ENCODE measurements at places on chromosomes 6 and 20. TPM values are rescaled to one million over a fixed set of nuclear protein-coding genes. Genes with fewer than 3 reads are reported as not detected.

GRCh38 chr6:119661628-119662027 is 312.1 kb upstream of the MAN1A1 start:
- DNase-seq, result no peak

DNA sequence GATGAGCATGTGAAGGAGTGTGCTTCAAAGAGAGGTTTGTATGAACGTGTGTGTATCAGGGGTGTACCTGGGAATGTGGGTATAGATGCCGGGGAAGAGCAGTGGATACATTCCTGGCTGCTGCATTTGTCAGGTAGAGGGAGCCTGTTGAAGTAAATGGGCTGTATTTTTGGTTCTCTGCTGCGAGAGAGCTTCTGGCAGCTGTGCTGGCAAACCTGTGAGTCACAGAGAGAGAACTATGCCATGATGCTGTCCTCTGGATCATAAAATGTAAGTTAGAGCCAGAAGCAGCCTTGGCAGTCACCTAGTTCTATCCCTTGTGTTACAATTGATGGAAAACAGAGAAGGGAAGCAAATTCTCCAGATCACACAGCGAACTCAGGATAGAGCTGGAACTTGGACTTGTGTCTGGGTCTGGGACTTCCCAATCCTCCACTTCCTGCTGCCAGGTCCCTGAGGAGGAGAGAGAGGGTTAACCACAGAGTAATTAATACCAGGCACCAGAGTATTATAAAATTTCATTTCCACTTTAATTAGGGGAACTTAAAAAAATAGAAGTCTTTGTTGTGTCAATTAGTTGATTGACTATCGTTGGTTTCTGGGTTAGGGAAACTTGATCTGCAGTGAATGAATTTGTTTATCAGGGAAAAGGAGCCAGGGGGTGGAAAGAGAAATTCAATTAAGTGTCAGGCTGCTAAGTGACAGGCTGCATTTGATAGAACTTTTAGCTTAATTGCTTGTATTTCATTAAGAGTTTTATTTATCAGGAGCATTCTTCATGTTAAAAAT is 41.1 kb upstream of the GTSF1L start:
- peak; percentile 15 for DNase-seq

DNA sequence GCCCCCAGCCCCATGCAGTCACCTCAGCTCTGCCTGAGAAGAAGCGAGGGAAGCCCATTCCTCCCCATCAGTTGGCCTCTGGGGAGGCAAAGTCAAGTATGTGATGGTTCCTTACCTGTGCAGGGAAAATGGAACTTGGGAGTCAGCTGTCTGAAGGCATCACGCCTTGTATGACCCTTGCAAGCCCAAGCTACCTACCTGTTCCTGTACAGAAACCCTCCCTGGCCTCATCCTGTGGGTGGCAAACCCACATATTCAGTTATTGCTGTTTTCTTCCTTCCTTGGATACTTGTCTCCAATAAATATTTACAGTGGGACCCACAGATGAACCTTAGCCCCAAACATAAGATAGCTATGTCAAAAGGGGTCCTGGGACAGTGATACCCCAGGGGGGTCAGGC is 92.2 kb upstream of the MLN start:
- DNase-seq, result no peak

- no peak for DNase-seq
These were observed 187.4 kb upstream of the RREB1 start for GRCh38 chr6:6920114-6920986.

- no peak for DNase-seq
These were observed 52.8 kb downstream of the FOXC1 start for GRCh38 chr6:1662534-1662933.

Gene TCP11
- total RNA-seq, result not detected

Gene CFB
- total RNA-seq, result 74.9 TPM

Gene HSPA12B
- 33.7 TPM for total RNA-seq

Gene LY6G6F
- total RNA-seq, result not detected

Gene CCN5
- total RNA-seq, result 112 TPM

Gene FAXC
- 5.4 TPM for total RNA-seq

Gene PRDM1
- total RNA-seq, result 17.5 TPM

Gene RIMS1
- 3.9 TPM for total RNA-seq

Gene EYS
- not detected for total RNA-seq

All from upper lobe of right lung (tissue), 1 donor.